ENCODE measurements at places on chromosomes 5 and 9. TPM values are rescaled to one million over a fixed set of nuclear protein-coding genes. Genes with fewer than 3 reads are reported as not detected.

DNA sequence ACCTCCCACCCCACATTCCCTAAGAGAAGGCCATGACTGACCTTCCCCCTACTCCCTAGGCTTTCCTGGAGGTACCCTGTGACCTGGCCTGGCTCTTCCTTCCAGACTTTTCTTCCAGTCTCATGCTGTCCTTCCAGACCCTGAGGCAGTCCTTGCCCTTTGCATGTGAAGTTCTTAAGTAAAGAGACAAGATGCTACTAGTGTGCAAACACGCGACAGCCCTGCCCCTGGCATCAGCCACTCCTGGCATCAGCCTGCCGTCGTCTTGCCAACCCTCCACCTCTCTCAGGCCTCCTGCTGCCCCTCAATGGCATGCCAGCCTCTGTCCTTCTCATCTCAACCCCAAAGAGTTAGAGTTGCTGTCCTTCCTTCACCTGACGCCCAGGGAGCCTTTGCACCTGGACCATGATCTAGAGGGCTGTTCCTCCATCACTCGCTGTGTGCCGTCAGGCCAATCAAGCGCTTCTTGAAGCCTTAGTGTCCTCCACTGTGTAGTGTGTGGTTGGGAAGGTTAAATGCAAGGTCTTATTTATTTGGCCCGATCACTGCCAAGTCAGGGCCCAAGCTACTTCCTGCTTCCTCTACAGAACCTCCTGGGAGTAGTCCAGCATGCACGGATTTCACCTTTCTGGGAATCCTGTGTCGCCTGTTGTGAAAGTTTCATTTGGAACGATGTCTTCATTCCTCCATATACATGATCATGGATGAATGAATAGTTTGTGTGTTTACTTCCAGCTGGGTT, 61.9 kb downstream of the WWC1 start:
- DNase-seq: no peak

GRCh38 chr5:7330256-7330655, 65.7 kb upstream of the ADCY2 start:
- DNase-seq: no peak

OLFM1 gene
- total RNA-seq: 0.47 TPM

- DNase-seq: no peak
These were observed 183.9 kb downstream of the C9orf50 start for GRCh38 chr9:129436751-129437625.

MCTP1 gene
- not detected for total RNA-seq

- no peak for DNase-seq
These were observed 30.2 kb downstream of the MLANA start for GRCh38 chr9:5920860-5921328.

ENC1 gene
- total RNA-seq: 3.2 TPM

SLC45A2 gene
- total RNA-seq: not detected

- no peak for DNase-seq
These were observed 381.2 kb upstream of the PDE4D start for GRCh38 chr5:60274747-60275146.

EIF4EBP3 gene
- 16.1 TPM for total RNA-seq

GRCh38 chr5:89072842-89073672, 190.1 kb upstream of the MEF2C start:
- DNase-seq: no peak
